Type B pancreatic cell (in vitro differentiated cells): ENCODE measurements at places on chromosomes 5 and 9.

DNA sequence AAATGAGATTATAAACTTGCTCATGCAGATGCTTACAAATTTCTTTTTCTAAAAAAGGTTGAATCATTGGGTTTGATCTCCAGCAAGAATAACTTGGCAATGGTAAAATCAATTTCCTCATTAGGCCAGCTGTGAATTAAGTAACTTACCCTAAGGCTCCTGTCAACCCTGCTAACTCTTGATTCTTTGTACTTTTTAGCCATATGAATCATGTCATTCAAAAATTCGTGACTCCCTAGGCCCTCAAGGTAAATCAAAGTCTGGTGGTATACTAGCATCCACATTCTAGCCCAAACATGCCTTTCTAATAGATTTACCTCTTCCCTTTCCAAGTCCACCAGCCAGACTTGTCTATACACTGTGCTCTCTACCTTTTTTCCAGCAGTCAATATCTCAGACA, 420.8 kb upstream of the BRINP1 start:
- H3K27me3 ChIP-seq: peaks cover 11% of the 10 kb centered on the region
- no peak for DNase-seq
- no peak overlapping the region for H3K4me3 ChIP-seq

- H3K27ac ChIP-seq: peak overlapping the region; percentile 89
Observed at GRCh38 chr9:33044162-33044673, 19.1 kb downstream of the DNAJA1 start.

DNA sequence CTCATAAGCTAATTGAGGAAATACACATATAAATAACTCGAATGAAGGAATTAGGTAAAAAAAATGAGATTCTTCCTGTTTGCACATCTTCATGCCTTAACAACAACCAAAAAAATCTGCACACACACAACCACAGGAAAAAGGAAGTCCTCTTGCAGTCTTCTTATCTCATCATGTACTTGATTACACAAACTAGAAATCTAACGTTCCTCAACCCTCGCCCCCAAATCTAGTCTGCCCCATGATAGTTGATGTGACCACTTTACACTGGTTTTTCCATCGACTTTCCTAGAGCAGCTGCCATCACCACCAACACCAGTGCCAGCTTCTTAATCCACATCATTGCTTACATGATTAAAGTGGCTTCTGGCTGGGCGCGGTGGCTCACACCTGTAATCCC, 31.2 kb upstream of the RNU6ATAC start:
- H3K27ac ChIP-seq: no peak overlapping the region
- H3K4me1 ChIP-seq: peaks cover 5% of the 10 kb centered on the region
- no peak for DNase-seq

GRCh38 chr5:73282383-73282782, 109.4 kb downstream of the TMEM174 start:
- no peak for DNase-seq
- H3K4me1 ChIP-seq: peaks cover 60% of the 10 kb centered on the region
- no peak overlapping the region for H3K4me3 ChIP-seq
- no peaks in the 10 kb centered on the region for H3K36me3 ChIP-seq

DNA sequence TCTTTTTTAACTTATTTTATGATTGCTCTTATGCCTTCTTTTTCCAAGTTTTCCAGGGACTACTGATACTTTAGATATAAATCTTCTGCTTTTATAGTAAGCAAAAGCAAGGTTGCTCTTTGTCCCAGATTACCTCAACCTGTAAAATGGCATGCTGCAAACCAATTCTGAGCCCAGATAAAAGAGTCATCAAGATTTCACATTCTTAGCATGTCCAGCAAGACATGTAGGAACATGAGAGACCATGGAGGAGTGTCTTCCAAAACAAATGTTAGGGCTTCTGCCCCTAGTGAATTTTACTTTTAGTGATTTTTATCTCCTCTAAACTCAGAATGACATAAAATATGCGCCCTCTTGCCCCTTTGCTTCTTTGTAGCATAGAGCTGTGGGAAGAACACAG, 7.0 kb upstream of the CDC20B start:
- H3K4me1 ChIP-seq: peaks cover 8% of the 10 kb centered on the region
- no peak overlapping the region for H3K4me3 ChIP-seq
- no peak overlapping the region for H3K27ac ChIP-seq
- DNase-seq: no peak
- H3K36me3 ChIP-seq: no peaks in the 10 kb centered on the region

- no peaks in the 10 kb centered on the region for H3K27me3 ChIP-seq
- H3K4me3 ChIP-seq: no peak overlapping the region
- peaks cover 6% of the 10 kb centered on the region for H3K4me1 ChIP-seq
- peak; percentile 63 for DNase-seq
- no peaks in the 10 kb centered on the region for H3K36me3 ChIP-seq
Observed at GRCh38 chr9:93303258-93303771, 119.4 kb downstream of the WNK2 start.

DNA sequence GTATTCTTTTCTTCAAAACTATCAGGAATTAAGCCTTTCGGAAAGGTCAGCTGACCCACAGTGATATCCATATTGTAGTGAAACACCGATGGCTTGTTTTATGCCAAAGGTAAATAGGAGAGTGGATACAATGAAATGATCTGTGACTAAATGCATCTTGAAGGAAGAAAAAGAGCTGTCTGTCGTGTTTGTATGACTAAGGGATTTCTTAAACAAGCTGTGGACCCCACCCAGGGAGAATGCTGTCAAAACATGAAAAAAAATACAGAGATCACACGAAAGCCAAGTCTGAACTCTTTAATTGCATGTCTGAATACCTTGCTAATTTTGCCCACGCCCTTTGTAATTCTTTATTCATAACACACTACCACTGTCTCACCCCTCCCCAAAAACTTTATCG, 286.4 kb upstream of the WWC1 start:
- peaks cover 3% of the 10 kb centered on the region for H3K36me3 ChIP-seq
- peak overlapping the region; percentile 29 for H3K27ac ChIP-seq
- DNase-seq: no peak
- H3K4me3 ChIP-seq: no peak overlapping the region

- H3K4me3 ChIP-seq: peak overlapping the region; percentile 72
- H3K27ac ChIP-seq: no peak overlapping the region
- DNase-seq: no peak
- H3K27me3 ChIP-seq: peaks cover 30% of the 10 kb centered on the region
- no peaks in the 10 kb centered on the region for H3K36me3 ChIP-seq
- H3K4me1 ChIP-seq: peaks cover 45% of the 10 kb centered on the region
Observed at GRCh38 chr5:150301170-150301505, 1.6 kb downstream of the ARSI start.

GRCh38 chr5:581266-581665, 30.9 kb upstream of the CEP72 start:
- DNase-seq: no peak
- no peak overlapping the region for H3K27ac ChIP-seq
- H3K27me3 ChIP-seq: peaks cover 50% of the 10 kb centered on the region
- no peaks in the 10 kb centered on the region for H3K4me1 ChIP-seq
- no peak overlapping the region for H3K4me3 ChIP-seq

- no peaks in the 10 kb centered on the region for H3K4me1 ChIP-seq
- DNase-seq: no peak
- H3K36me3 ChIP-seq: no peaks in the 10 kb centered on the region
- H3K27me3 ChIP-seq: no peaks in the 10 kb centered on the region
Observed at GRCh38 chr5:160787240-160787639, 64.8 kb downstream of the ATP10B start.

DNA sequence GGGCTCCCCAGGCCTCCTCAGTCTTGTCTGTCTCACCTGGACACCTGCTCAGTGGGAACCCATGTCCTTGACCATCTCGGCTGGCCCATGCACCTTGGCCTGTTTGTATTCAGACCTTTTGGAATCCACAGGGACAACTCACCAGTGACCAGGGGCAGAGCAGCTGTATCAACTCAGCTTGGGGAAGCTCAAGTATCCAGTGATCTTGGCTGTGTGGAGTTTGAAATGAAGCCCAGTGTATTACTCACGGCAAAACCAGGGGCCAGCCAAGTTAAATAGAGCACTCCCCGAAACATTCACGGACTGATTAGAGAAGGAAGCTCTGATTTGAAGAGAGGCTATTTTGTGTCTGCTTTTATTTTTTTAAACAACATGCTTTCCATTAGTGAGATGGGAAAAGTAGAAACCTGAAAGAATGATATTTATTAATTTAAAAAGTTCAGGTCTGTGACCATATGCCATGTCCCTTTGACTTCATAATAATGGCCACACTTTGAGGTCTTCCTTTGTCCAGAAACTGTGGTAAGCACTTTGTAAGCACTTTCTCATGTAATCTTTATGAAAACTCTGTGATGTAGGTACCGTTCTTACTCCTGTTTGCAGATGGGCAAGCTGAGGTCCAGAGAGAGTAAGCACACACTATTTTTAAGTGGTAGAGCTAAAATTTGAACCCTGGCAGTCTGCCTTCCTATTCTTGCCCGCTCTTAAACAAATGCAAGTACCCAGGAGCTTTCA, 656.5 kb downstream of the BNC2 start:
- DNase-seq: no peak
- H3K27ac ChIP-seq: no peak overlapping the region
- H3K27me3 ChIP-seq: no peaks in the 10 kb centered on the region
- H3K4me1 ChIP-seq: peaks cover 4% of the 10 kb centered on the region
- H3K4me3 ChIP-seq: no peak overlapping the region

GRCh38 chr5:125607018-125607417, 816.2 kb upstream of the GRAMD2B start:
- H3K36me3 ChIP-seq: no peaks in the 10 kb centered on the region
- H3K4me1 ChIP-seq: peaks cover 6% of the 10 kb centered on the region
- H3K4me3 ChIP-seq: no peak overlapping the region
- H3K27ac ChIP-seq: no peak overlapping the region
- DNase-seq: no peak

DNA sequence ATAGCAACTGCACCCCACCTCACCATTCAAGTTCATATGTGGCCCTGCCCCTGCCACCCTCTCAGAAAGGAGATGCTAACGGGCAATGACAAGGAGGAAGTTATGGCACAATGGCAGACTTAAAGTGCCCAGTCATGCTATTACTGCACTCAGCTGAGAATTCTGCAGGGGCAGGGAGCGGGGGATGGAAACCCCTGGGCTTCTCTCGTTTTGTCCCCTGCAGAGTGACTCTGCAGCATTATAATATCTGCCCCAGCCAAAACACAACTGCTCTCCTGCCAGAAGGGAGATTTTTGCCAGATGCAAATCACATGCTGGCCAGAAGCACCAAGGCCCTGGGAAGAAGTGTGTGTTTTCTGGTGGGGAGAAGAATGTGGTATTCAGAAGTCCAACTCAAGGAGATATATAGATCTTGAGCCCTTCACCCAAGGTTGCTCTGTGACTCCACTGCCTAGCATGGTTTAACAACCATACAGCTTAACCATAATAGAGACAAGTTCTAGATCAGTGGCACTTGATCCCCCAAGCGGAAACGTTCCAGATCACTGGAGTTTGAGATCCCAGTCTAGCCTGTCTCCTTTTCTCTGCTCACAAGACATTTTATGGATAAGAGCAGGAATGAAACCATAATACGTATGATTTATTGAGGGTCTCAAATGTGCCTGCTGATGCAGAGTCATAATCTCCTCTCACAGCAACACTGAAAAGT, 207.0 kb upstream of the MAP3K1 start:
- no peaks in the 10 kb centered on the region for H3K36me3 ChIP-seq
- no peak overlapping the region for H3K4me3 ChIP-seq
- no peaks in the 10 kb centered on the region for H3K27me3 ChIP-seq
- H3K4me1 ChIP-seq: peaks cover 12% of the 10 kb centered on the region
- DNase-seq: no peak

DNA sequence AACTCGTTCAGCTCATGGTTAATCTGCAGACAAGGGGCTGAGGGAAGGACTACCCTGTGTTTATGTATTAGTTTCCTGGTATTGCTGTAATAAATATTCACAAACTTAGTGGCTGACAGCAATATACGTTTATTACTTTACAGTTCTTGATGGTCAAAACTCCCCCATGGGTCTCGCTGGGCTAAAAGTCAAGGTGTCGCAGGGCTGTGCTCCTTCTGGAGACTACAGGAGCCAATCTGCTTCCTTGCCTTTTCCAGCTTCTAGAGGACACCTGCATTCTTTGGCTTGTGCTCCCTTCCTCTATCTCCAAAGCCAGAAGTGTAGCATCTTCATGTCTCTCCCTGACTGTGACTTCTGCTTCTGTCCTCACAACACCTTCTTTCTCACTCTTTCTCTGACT, 653.8 kb upstream of the RIOK2 start:
- no peaks in the 10 kb centered on the region for H3K36me3 ChIP-seq
- no peak overlapping the region for H3K4me3 ChIP-seq
- H3K27ac ChIP-seq: no peak overlapping the region
- H3K4me1 ChIP-seq: no peaks in the 10 kb centered on the region
- no peak for DNase-seq
- peaks cover under 1% of the 10 kb centered on the region for H3K27me3 ChIP-seq

- H3K4me1 ChIP-seq: no peaks in the 10 kb centered on the region
- H3K4me3 ChIP-seq: no peak overlapping the region
- H3K27ac ChIP-seq: no peak overlapping the region
- DNase-seq: no peak
- H3K36me3 ChIP-seq: no peaks in the 10 kb centered on the region
Observed at GRCh38 chr5:97903742-97904141, 720.7 kb upstream of the RIOK2 start.

DNA sequence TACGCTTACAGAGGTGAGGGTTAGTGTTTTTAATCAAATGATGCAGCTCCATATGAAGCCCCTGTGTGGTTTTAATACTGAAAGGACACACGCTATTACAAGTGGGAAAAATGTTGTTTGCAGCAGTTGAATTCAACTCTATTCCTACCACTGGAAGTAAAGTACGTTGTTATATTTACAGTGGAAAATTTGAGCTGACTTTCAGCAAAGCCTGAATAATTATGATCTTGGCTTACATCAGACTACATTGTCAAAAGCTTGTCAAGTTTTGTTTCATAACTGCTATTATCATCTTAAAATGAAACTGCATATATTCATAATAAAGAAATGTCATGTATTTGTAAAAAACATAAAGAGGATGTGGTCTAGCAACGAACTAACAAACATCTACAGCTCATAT, 818.5 kb downstream of the SEMA5A start:
- DNase-seq: no peak
- no peak overlapping the region for H3K4me3 ChIP-seq
- H3K36me3 ChIP-seq: no peaks in the 10 kb centered on the region
- H3K27ac ChIP-seq: no peak overlapping the region
- no peaks in the 10 kb centered on the region for H3K4me1 ChIP-seq
- H3K27me3 ChIP-seq: no peaks in the 10 kb centered on the region

- H3K27me3 ChIP-seq: peaks cover 29% of the 10 kb centered on the region
- peak overlapping the region; percentile 59 for H3K4me3 ChIP-seq
- DNase-seq: peak; percentile 72
- peaks cover 40% of the 10 kb centered on the region for H3K4me1 ChIP-seq
Observed at GRCh38 chr5:37717613-37718431, 122.0 kb downstream of the GDNF start.

GRCh38 chr9:129637673-129638439, 4.1 kb downstream of the ASB6 start:
- peaks cover 10% of the 10 kb centered on the region for H3K4me1 ChIP-seq
- H3K27me3 ChIP-seq: no peaks in the 10 kb centered on the region
- H3K36me3 ChIP-seq: peaks cover 4% of the 10 kb centered on the region
